Psoas muscle (tissue), 8 donors: ENCODE measurements at places on chromosomes 6 and 20.

DNA sequence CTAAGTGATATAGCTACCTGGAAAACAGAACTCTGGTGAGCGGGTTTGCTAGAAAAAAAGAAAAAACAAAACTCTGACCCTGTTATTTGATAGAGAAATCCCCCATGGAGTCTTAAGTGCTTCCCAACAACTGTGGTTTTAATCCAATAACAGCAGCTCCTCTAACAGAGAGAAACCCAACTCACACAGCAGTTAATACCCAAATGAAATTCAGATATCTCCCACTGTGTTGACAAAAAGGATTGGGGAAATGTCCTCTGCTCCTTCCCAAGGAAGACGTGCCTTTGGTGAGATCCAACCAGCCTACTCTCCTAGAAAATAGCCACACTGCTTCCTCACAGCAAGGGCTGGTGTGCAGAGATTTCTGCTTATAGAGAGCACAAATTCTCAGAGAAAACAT lies 200.4 kb upstream of the FBXL4 start:
- no peak for DNase-seq

DNA sequence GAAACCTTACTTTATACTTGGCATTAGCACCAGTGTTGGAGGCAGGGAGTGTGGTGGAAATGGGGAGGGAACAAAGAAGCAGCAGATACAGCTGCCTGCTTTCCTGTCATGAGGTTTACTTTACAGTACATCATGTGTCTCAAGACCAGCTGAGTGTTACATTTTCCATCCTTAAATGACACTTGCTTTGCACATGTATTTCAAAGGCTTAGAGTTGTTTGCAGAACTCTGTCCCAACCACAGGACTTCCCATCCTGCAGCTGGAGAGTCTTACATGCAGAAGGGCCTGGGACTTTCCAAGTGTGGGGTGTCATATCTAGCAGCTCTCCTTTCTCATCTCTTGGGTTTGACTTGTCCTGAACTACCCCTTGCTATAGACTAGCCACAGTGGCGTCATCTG lies 395.9 kb downstream of the DHX35 start:
- DNase-seq: no peak

DNA sequence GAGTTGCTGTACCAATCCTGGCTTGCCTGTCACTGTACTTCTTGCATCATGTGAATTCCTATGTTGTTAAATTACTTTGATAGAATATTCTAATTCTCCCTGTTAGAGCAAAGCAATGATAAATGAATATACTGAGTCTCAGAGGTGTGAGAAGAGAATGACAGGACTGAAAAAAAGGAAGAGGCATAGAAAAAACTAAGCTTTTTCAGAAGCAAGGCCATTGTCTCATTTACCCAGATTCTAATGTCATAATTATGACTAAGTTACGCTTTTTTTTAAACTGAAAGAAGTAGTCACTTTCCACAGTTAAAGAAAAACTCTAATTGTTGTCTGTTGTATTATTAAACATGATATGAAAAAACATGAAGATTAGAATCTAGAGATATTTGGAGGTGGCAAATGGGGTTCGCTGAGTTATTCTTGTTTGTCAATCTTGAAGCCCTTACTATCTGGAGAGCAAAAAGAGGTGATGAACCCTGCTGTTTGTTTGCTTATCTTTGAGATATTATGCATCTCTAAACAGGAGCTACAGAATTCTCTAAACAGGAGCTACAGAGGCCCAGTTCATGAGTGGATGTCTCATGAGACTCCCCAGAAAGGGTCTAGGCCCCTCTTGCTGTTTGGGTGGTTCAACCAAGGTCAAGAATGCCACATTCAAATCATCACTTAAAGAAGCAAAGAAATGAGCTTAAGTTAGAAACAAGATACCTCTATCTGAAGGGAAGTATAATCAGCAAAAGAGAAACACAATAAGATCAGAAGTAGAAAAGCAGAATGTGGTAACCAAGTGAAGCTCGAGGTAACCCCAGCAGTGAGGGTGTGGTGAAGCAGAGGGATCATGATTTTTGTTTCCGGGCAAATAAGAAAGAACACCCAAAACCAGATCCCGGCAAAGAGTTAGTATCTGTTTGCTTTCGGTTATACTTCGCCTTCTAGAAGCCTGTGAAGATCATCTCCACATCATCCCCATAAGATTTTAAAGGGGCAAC lies 33.3 kb upstream of the THEMIS start:
- no peak for DNase-seq

- DNase-seq: no peak
These were observed 118.4 kb upstream of the AKIRIN2 start for GRCh38 chr6:87820343-87820984.

DNA sequence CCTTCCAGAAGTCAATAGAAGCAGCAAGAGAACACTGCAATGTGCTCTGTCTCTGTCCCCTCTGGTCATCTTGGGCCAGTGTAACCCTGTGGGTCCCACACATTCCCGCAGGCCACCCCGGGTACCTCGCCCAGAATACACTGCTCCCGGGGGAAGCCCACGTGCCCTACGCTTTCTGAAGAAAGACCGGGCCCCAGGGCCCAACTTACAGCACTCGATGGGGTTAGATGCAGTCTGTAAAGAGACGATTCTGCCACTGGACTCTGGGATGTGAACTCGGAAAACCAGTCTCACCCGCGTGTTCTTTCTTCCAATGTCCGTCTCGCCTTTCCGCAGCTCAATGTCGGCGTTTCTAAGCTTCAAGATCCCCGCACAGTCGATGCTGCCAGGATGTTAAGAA lies 68.7 kb downstream of the NFATC2 start:
- no peak for DNase-seq

DNA sequence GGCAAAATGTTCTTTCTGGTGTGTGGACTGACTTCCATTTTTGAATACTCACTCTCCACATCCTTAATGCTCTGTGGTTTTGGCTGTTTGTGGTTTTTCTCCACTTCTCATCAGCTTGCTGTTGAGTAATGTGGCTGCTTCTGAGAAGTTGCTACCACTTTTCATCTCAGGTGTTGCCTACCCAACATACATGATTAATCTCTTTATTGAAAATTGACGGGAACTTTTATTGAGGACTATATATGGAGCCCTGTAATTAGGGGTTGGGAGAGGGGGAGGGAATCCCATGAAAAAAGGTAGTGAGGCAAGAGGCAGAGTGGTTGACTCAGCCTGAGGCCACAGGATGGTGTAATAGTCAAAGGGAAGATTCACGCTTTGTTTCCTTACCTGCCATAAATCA lies 17.6 kb downstream of the IL22RA2 start:
- DNase-seq: no peak

GRCh38 chr6:158906926-158907325 lies 87.8 kb upstream of the EZR start:
- no peak for DNase-seq
